ENCODE measurements at places on chromosomes 12 and 14.

GRCh38 chr12:113831016-113831415 lies 135.1 kb downstream of the RBM19 start:
- no peak for DNase-seq

- no peak for DNase-seq
Measured at GRCh38 chr12:6963016-6963731, 7.3 kb downstream of the PHB2 start.

GRCh38 chr14:52117111-52117832 lies 48.4 kb upstream of the NID2 start:
- DNase-seq = no peak

- DNase-seq = no peak
Measured at GRCh38 chr12:107590413-107590812, 95.2 kb upstream of the PWP1 start.

DNA sequence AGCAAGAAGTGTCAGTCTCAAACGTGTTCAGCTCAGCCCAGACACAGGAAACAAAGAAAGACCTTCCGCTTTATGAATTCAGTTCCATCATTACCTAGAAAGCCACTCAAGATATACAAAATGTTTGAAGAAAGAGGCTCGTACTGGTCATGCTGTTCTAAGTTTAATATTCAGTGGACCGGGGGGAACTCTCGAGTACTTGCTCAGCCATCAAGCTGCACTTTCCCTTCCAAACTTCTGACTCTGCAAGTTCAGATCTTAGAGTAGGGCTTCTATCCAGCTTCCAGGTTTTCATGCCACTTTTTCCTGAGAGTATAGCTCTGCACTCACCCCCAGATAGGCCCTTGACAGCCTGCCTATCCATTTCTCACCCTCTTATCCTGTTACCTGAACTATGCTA lies 62.8 kb upstream of the OSBPL8 start:
- DNase-seq = no peak

Measured in stimulated activated CD4-positive, alpha-beta T cell treated with anti-CD3 and anti-CD28 coated beads, TNF-alpha, amount 100 ng/mL, for 48 hours (primary cell).